ENCODE measurements at places on chromosomes 16 and 17. TPM values are rescaled to one million over a fixed set of nuclear protein-coding genes. Genes with fewer than 3 reads are reported as not detected.

- peak; percentile 73 for DNase-seq
- H3K4me3 ChIP-seq = no peak overlapping the region
- H3K36me3 ChIP-seq = no peaks in the 10 kb centered on the region
- peaks cover 3% of the 10 kb centered on the region for H3K27me3 ChIP-seq
- no peak overlapping the region for H3K27ac ChIP-seq
- H3K4me1 ChIP-seq = no peaks in the 10 kb centered on the region
Measured at GRCh38 chr17:3913531-3914311, 2.5 kb downstream of the P2RX1 start.

GRCh38 chr16:79563921-79564320 lies 36.6 kb downstream of the MAF start:
- H3K4me3 ChIP-seq = no peak overlapping the region
- H3K36me3 ChIP-seq = no peaks in the 10 kb centered on the region
- peaks cover 15% of the 10 kb centered on the region for H3K27me3 ChIP-seq
- no peak for DNase-seq

DNA sequence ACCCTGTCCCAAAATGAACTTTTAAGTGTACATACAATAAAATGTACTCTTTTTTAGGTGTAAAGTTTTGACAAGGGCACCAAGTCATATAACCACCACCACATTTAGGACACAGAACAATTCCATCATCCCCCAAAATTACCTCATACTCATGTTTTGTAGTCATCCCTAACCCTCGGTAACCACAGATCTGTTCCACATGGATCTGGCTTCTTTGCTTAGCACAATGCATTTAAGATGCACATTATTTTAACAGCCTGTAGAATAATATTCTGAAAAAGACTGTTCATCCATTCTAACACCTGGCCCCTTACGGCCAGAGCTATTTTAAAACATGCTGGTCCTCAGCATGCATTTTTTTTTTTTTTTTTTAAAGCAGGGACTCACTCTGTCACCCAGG lies 25.2 kb upstream of the CFAP20 start:
- H3K27ac ChIP-seq = no peak overlapping the region
- DNase-seq = no peak
- peaks cover 1% of the 10 kb centered on the region for H3K36me3 ChIP-seq
- no peaks in the 10 kb centered on the region for H3K27me3 ChIP-seq

DNA sequence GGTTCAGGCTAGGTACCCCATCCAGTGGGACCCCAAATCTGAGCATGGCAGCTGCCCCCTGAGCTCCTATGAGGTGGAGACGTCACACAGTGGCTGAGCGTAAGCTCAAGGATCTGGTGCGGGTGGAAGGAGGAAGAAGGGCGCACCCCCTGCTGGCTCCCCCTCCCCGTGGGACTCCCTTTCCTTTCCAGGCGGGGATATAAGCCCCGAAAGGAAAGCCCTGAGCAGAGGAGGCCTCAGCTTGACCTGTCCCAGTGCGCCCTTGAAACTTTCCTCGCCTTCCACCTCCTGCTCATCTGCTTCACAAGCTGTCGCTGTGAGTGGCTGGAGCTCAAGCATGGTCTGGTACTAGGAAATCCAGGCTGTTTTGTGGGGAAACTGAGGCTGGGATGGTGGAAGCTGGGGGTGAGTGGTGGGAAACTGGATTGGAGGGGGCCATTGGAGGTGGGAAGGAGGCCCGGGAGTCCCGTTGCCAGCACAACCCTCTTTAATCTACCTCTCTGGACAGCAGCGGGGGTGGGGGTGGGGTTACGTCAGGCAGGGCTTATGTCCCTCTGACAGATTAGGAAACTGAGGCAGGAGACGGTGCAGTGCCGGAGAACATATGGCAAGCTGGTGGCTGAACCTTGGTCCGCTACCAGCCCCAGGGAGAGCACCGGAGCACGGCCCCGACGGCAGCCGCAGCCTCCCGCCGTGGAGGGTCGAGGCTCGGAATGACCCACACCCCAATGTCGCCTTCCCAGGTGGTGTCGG lies 92.3 kb upstream of the TMEM97 start:
- H3K27me3 ChIP-seq = peaks cover 30% of the 10 kb centered on the region
- H3K4me3 ChIP-seq = peak overlapping the region; percentile 86
- no peak for DNase-seq
- H3K36me3 ChIP-seq = peaks cover 7% of the 10 kb centered on the region

GRCh38 chr17:49889500-49889899 lies 41.6 kb upstream of the TAC4 start:
- no peak for DNase-seq
- peaks cover 19% of the 10 kb centered on the region for H3K4me1 ChIP-seq
- H3K4me3 ChIP-seq = no peak overlapping the region
- H3K36me3 ChIP-seq = no peaks in the 10 kb centered on the region
- H3K27me3 ChIP-seq = peaks cover 31% of the 10 kb centered on the region
- H3K27ac ChIP-seq = no peak overlapping the region

GRCh38 chr17:74452841-74453661 lies 13.4 kb upstream of the CD300A start:
- peak overlapping the region; percentile 50 for H3K4me3 ChIP-seq
- peaks cover 28% of the 10 kb centered on the region for H3K4me1 ChIP-seq
- H3K27me3 ChIP-seq = no peaks in the 10 kb centered on the region
- peaks cover 9% of the 10 kb centered on the region for H3K36me3 ChIP-seq
- H3K27ac ChIP-seq = peak overlapping the region; percentile 41
- no peak for DNase-seq

- H3K27me3 ChIP-seq = no peaks in the 10 kb centered on the region
- no peaks in the 10 kb centered on the region for H3K4me1 ChIP-seq
- no peak for DNase-seq
- H3K36me3 ChIP-seq = no peaks in the 10 kb centered on the region
Measured at GRCh38 chr17:63399856-63400255, 46.2 kb downstream of the CYB561 start.

GRCh38 chr17:79042421-79043190 lies 18.6 kb downstream of the C1QTNF1 start:
- DNase-seq = no peak
- H3K36me3 ChIP-seq = no peaks in the 10 kb centered on the region
- H3K4me1 ChIP-seq = no peaks in the 10 kb centered on the region
- H3K27me3 ChIP-seq = peaks cover 25% of the 10 kb centered on the region
- no peak overlapping the region for H3K4me3 ChIP-seq

DNA sequence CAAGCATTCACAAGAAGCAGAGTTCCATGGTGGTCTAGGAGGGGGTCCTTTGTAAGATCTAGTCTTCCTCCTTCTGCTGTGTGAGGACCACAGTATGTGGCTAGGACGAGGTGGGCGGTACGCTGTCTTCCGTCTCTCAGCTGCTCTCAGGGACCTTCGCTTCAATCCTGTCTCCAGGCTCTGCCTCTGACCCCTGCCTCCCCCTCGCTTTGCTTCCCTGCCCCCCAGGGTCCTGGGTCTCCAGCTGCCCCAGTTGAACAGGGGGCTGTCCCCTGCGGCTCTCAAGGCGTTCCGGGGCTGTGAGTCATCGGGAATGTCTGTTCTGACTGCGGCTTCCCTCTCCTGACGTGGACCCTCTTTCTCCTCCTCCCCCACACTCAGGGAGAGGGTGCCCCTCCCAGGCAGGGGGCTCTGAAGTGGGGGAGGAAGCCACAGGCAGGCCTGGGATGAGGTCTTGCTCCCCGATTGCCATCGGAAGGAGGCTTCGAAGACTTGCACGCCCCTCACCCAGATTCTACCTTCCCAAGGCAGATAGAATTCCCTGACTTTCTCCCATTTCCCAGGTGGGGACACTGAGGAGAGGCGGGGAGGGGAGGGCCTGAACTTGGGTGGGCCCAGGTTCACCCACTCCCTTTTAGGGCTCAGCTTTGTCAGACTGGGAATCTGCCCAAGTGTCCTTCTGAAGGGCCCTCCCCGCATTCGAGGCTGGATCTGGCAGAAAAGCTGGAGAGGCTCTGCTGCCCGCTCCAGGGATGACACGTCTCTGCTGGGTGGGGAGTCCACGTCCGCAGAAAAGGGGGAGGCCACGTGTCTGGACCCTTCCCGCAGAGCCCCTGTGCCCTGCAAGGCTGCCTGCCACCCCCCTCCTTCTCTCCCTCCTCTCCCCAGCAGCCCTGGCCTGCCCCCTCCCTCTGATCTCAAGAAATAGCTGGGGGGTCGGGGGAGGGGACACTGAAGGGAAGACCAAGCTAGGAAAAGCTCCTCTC lies 9.1 kb upstream of the COL1A1 start:
- no peak for DNase-seq
- H3K4me3 ChIP-seq = no peak overlapping the region
- H3K27me3 ChIP-seq = peaks cover 41% of the 10 kb centered on the region
- H3K4me1 ChIP-seq = peaks cover 33% of the 10 kb centered on the region
- H3K36me3 ChIP-seq = no peaks in the 10 kb centered on the region
- H3K27ac ChIP-seq = peak overlapping the region; percentile 75

DNA sequence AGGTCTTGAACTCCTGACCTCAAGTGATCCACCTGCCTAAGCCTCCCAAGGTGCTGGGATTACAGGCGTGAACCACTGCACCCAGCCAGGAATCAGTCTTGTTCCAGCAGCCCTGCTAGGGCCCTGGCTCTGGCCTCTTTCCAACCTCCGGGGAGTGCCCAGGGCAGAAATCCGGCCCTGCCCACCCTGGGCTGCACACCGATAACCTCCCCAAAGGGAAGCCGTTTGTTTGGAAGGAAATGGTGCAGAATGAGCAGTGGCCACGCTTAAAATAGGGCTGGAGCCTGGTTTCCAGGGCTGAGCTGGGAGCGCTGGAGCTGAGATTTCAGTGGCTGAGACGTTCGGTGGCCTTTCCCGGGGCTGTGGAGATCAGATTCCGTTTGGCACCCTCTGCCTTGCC lies 17.8 kb upstream of the EMP2 start:
- H3K27me3 ChIP-seq = peaks cover 13% of the 10 kb centered on the region
- DNase-seq = no peak
- H3K36me3 ChIP-seq = no peaks in the 10 kb centered on the region
- peaks cover 1% of the 10 kb centered on the region for H3K4me1 ChIP-seq

DNA sequence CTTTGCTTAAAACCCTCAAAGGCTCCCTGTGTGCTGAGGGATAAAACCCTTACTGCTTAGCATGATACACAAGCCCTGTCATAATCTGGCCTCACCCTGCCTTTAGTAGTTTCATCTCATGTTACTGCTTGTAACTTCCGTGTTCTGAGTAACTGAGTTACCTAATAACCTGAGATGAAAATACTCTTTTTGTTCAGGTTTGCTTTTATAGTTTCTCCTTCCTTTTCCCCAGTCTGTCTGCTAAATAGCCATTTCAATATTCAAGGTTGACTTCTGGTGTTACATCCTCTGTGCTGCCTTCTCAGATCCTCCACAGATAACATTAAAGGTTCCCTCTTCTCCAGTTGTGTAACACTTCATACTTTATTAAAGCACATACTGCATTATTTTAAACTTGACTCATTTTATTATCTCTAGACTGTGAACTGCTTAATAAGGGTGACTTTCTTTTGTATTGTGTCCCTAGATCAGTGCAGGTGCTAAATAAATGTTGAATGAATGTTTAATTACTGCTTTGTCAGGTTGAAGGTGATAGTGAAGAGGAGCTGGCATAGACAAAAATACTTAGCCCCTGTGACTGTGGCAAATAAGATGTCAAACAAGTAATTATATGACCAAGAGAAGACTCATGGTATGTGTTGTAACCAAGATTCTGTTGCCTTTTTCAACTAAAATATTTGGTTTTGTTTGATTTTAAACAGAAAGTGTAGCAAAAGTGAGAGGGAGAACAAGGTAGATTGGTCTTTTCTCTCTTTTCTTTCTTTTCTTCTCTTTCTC lies 47.8 kb downstream of the NFAT5 start:
- no peak overlapping the region for H3K27ac ChIP-seq
- H3K4me1 ChIP-seq = peaks cover 23% of the 10 kb centered on the region
- no peaks in the 10 kb centered on the region for H3K27me3 ChIP-seq
- no peak for DNase-seq

Gene LRRC46
- total RNA-seq = 1.3 TPM

Gene FAM20A
- 13.7 TPM for total RNA-seq

Gene LGALS9B
- not detected for total RNA-seq

Gene FNDC8
- not detected for total RNA-seq

Gene MMP15
- 85.0 TPM for total RNA-seq

Gene SMPD3
- total RNA-seq = 1.7 TPM

Gene TMEM98
- 181 TPM for total RNA-seq

Gene KCNAB3
- total RNA-seq = 6.4 TPM

Gene CIBAR2
- 0.80 TPM for total RNA-seq

Gene GCGR
- 2.2 TPM for total RNA-seq

Gene CHST4
- not detected for total RNA-seq

Measured in progenitor cell of endocrine pancreas (in vitro differentiated cells).